ENCODE measurements at places on chromosomes 5 and 9.

DNA sequence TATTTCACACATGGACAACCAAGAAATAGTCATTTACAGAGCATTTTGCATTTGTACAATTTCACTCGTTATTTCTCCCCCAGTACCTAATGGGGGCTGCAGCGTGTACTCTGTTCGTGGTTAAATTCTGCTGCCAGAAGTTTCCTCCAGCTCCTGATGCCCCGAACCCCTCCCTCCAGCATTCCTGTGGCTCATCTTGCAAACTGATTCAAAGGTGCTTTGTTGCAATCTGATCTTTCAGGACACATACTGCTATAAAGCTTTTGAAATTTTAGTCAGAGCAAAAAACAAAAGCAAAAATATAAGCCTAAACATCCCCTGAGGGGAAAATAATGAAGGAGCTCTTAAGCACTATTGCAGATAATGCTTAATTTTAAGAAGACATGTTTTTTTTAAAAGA lies 27.7 kb downstream of the UBLCP1 start:
- no peak for DNase-seq

DNA sequence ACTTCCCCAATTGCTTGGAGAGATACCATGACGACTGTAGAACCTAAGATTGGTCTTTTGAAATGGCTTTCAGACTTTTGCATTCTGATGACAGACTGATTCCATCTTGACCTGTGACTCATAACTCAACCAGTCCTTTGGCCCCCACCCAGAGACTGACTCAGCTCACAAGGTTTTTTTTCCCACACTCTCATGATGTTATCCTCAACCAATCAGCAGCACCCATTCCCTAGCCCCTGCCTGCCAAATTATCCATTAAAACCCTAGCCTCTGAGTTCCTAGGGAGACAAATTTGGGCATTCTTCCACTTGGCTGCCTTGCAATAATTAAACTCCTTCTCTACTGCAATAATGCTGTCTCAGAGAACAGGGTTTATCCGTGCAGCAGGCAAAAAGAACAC lies 1263.3 kb upstream of the CDH9 start:
- no peak for DNase-seq

DNA sequence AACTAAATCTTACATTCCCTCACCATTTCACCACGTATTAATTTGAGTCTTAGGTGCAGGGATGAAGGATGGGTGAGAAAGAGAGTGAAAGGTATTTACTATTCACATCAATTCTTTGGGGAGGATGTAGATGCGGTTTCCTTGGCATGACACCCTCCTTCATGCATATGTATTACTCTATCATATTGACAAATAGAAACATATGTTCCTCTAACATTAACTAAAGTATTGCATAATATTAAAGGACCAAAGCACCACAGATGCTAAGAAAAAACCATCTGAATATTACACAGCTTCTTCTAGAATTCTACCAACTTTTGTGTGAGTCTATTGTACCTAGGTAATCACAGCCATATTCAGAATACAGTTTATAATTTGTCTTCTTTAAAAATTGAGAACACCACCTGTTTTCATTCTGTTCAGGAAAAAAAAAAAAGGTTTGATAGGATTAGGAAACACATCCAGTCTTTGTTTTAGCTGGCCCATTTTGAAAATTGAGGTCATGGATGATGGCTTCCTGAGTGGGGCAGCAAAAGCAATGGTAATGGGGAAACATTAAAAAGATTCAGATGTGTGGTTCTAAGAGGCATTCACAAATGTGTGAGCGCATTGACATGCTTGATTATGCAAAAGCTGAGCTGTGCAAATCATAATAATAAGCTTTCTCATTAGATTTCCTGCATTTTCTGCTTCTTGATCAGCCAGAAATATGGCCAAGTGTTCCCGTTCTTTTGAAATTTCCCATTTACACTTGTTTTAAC lies 1011.5 kb upstream of the NUDT12 start:
- no peak for DNase-seq

DNA sequence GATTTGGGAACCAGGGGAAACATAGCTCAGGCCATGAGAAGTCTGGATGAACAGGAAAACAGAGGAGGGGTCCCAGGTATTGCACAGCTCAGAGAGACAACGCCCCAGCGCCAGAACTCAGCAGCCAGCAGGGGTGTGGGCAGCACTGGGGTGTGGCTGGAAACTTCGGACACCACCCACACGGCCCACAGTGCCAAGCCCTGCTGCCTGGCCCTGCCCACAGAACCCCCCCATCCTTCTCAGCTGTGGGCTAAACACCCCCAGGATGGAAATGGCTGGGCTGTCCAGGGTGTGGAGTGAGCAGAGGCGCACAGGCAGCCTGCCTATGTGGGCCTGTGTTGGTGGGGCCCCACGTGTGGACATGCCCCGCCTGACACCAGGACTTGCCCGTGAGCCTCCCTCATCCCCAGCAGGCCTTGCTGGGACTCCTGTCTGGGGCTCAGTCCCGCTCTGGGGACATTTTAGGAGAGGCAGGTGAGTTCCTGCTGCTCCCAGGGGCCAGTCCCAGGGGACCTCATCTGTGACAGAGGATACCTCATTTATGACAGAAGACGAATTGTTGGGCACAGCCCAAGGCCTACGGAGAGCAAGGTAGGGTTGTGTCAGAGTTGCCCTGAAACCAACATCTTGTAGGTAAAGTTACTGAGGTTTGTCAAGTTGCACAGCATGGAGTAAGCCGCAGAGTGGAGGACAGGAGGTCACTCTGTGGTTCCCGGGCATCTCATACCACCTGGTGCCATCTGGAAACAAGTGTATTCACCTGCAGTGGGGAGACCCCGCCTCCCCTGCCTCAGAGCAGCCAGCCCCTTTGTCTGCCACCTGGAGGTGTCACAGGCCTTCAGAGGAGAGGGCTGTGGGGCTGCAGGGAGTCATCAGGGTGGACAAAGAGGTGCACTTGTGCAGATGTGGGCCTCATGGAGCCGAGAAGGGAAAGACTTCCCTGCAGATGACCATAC lies 183.2 kb downstream of the AUH start:
- no peak for DNase-seq

- no peak for DNase-seq
Observed at GRCh38 chr9:109817846-109818472, 38.0 kb downstream of the PALM2AKAP2 start.

GRCh38 chr9:7844242-7844641 lies 44.7 kb upstream of the DMAC1 start:
- no peak for DNase-seq

DNA sequence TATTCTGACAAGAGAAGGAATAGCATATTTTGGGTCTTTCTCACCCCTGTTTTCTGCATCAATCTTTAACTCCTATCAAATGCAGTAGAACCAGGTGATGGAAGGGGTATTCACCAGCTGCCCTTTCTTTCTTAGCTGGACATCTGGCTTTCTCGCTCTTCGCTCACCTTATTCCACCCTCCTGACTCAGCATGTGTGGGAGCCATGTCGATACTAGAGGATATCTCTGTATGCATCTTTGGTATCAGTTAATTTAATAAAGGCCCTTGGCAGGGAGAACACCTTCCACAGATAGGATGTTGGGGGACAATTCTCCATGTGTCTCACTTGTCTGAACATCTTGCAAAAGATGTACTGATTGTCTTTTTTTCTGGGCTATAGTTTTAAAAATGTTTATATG lies 71.5 kb downstream of the ZNF474 start:
- no peak for DNase-seq

Measured in T-helper 1 cell (primary cell).